ENCODE measurements at places on chromosomes 6 and 20. TPM values are rescaled to one million over a fixed set of nuclear protein-coding genes. Genes with fewer than 3 reads are reported as not detected.

ADGRB3 gene
- total RNA-seq = 4.4 TPM

RXRB gene
- total RNA-seq = 19.9 TPM

GSTA3 gene
- total RNA-seq = not detected

DNA sequence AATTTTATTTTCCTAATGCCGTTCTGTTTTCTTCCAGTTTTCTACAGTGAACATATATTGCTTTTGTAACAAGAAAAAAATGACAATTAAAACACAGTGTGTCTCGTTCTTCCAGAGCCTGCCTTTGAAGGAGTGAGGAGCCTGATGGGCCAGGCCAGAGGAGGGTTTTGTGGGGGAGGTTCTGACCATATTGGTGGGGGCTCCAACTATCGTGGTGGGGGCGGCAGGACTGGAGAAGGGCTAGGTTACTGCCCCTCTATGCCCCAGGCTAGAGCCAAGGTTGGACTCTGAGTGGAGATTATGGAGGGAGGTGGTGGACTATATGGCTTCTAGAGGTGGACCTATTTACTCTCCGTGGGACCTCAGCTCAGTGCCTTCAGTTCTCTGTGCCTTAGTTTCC is 24.0 kb downstream of the DLGAP4 start:
- DNase-seq = no peak

- DNase-seq = no peak
These were observed 37.0 kb downstream of the PRDM1 start for GRCh38 chr6:106122938-106123656.

DNA sequence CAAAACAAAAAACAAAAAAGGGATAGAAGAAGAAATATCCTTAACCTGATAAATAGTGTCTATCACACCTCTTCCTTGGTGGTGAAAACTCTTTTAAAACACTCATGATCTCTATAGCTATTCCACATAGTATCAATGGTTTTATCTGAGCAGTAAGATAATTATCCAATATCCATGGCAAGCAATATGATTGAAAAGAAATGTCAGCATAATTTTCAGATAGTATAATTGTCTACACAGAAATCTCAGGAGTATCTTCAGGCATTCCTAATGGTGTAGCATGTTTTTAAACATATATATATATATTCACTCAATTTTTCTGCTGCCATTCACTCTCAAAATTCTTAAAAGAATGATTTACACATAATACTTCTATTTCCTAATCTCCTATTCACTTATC is 938.0 kb upstream of the SLC35B3 start:
- no peak for DNase-seq

All from omental fat pad (tissue), 4 donors.